ENCODE measurements at places on chromosomes 6 and 20. TPM values are rescaled to one million over a fixed set of nuclear protein-coding genes. Genes with fewer than 3 reads are reported as not detected.

Gene UBD
- total RNA-seq = not detected

Gene MLN
- not detected for total RNA-seq

Gene LPA
- total RNA-seq = 0.09 TPM

DNA sequence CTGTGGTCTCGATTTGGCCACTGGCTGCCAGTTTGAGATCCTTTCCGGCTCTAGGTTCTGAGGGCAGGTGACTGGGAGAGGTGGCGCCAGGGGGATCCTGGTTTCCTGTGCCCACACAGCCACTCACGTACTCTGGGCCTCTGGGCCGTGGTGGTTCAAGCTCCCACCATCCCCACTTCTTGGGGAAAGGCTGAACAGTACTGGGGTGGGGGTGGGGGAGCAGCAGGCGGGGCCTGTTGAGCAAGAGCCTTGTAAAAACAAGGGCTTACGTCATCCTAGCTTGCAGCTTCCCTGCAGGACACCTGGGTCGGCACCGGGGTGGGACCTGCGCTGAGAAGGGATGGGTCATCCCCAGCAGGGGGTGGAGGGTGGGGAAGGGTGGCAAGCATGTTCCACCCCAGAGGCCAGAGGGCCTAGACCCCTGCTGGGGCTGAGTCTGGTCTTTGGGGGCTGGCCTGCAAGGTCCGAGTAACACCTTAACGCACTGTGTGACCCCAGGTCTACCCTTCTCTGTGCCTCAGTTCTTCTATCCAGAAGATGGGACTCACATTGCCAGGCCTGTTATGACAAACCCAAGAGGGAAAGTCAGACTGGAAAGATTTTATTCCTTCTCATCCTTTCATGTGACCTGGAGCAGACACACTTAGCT lies 3.1 kb upstream of the CEBPB start:
- no peak overlapping the region for H3K4me3 ChIP-seq
- H3K27ac ChIP-seq = no peak overlapping the region
- DNase-seq = no peak
- H3K27me3 ChIP-seq = peaks cover 16% of the 10 kb centered on the region

DNA sequence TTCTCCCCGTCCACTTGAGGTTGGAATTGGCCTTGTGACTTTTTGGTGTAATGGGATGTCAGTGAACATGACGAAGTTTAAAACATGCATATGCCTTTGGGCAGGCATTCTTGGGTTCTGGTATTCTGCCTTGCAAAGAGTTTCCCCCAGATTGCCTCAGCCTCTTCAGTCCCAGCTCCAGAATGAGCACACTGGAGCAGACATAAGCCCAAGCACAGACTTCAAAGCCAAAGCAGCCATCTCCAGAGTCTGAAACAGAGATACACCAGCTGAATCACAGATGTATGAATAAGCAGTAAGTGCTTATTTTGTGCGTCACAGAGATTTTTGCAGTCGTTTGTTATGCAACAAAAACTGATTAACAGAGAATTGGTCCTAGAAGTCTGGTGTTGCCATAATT lies 546.0 kb downstream of the FRK start:
- no peaks in the 10 kb centered on the region for H3K36me3 ChIP-seq
- H3K4me1 ChIP-seq = no peaks in the 10 kb centered on the region
- no peak overlapping the region for H3K4me3 ChIP-seq
- no peak for DNase-seq
- H3K27me3 ChIP-seq = no peaks in the 10 kb centered on the region

DNA sequence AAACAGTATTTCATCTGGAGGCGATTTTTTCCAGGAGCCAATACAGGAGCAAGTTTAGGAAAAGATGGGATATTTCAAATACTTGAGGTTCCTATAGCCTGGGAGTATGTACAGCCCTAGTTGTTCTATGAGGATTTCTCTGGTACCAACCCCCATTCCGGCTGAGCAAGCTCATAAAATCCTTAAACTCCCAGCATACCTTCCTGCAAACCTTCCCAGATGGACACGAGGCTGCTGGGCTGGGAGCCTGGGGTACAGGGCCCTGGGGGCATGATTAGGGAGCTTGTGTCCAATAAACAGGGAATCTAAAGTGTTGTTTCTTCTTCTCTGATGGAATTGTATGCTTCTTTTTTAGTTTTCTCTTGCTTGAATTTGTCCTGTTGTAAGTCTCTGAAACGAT lies 1.5 kb downstream of the PRRC2A start:
- H3K4me3 ChIP-seq = no peak overlapping the region
- peaks cover 25% of the 10 kb centered on the region for H3K4me1 ChIP-seq
- no peak for DNase-seq

DNA sequence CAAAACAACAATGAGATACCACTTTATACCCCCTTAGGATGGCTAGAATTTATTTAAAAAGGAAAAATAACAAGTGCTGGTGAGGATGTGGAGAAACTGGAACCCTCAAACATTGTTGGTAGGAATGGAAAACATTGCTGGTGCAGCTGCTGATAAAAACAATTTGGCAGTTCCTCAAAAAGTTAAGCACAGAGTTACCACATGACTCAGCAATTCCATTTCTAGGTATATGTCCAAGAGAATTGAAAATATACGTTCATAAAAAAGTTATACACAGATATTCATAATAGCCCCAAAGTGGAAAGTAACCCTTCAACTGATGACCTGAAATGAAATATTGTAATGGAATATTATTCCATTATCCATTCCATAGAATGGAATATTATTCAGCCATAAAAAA lies 55.0 kb downstream of the CD83 start:
- H3K27me3 ChIP-seq = no peaks in the 10 kb centered on the region
- H3K4me3 ChIP-seq = no peak overlapping the region
- H3K36me3 ChIP-seq = no peaks in the 10 kb centered on the region
- no peaks in the 10 kb centered on the region for H3K4me1 ChIP-seq
- H3K27ac ChIP-seq = no peak overlapping the region
- DNase-seq = no peak

DNA sequence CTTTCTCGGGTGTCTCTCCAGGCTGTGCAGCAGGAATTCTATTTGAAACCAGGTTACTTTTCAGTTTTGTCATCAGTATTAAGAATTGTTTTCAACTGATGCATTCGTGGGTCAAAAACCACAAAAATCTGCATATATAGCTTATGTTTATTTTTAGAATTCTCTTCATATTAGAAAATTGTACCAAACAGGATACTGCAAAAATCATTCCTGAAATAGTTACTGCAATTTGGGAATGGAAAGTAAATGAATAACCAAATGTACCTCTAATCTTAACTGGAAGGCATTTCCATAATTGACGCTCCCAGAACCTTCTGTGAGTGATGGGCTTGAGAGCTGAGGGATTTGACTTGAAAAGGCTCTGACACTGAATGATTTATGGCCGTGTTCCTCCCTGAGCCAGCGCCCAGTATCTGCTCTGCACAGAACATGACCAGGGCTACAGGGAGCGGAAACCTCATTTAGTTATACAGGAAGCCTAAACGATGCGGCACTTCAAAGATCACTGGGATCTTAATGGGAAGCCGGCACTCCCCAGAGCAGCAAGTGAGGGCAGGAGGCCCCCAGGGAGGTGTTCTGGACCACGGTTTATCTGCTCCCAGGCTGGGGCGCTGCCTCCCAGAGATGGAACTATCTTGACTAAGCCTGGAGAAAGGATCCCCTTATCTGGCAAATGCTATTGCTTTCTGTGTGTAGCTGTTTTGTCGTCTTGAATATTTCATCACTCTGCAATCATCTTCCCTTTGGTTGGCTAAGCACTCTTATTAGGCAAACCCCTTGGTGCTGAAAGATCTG lies 446.0 kb downstream of the QKI start:
- no peak overlapping the region for H3K4me3 ChIP-seq
- no peaks in the 10 kb centered on the region for H3K4me1 ChIP-seq
- no peak overlapping the region for H3K27ac ChIP-seq
- H3K36me3 ChIP-seq = no peaks in the 10 kb centered on the region
- peaks cover 22% of the 10 kb centered on the region for H3K27me3 ChIP-seq

- H3K36me3 ChIP-seq = no peaks in the 10 kb centered on the region
- no peaks in the 10 kb centered on the region for H3K4me1 ChIP-seq
- H3K27me3 ChIP-seq = no peaks in the 10 kb centered on the region
- DNase-seq = no peak
Measured at GRCh38 chr6:133548423-133549159, 307.4 kb downstream of the EYA4 start.

- H3K27me3 ChIP-seq = no peaks in the 10 kb centered on the region
- H3K36me3 ChIP-seq = no peaks in the 10 kb centered on the region
- H3K4me3 ChIP-seq = no peak overlapping the region
- H3K4me1 ChIP-seq = no peaks in the 10 kb centered on the region
Measured at GRCh38 chr6:142013287-142013686, 119.4 kb upstream of the GJE1 start.

DNA sequence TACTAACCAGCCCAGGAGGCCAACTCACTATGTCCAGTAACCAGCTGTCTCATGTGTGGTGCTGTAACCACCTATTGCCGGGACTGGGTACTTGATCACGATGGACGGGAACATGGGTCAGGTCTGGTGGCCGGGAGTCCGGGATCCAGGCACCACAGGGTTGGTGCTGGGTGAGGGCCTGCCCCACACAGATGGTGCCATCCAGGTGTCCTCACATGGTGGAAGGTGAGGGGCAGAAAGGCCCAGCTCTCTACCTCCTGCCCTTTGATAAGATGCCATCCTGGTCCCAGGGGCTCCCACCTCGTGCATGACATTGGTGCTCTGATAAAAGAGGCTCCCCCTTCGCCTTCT lies 116.3 kb downstream of the TAF4 start:
- H3K4me1 ChIP-seq = no peaks in the 10 kb centered on the region
- no peak for DNase-seq
- H3K27me3 ChIP-seq = no peaks in the 10 kb centered on the region
- no peaks in the 10 kb centered on the region for H3K36me3 ChIP-seq

GRCh38 chr20:19995220-19995863 lies 21.8 kb upstream of the NAA20 start:
- no peak overlapping the region for H3K27ac ChIP-seq
- H3K4me3 ChIP-seq = no peak overlapping the region
- no peaks in the 10 kb centered on the region for H3K4me1 ChIP-seq
- peak; percentile 22 for DNase-seq
- no peaks in the 10 kb centered on the region for H3K36me3 ChIP-seq
